ELF-1 (cell line): ENCODE measurements at places on chromosomes 6 and 20.

DNA sequence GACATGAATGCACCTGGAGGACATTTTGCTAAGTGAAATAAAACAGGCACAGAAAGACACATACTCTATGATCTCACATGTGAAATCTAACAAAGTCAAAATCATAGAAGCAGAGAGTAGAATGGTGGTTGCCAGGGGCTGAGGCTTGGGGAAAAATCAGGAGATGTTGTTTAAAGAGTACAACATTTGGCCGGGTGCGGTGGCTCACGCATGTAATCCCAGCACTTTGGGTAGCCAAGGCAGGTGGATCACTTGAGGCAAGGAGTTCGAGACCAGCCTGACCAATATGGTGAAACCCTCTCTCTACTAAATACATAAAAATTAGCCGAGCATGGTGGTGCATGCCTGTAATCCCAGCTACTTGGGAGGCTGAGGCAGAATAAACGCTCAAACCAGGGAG lies 26.0 kb upstream of the LOC128125822 start:
- no peak for DNase-seq

- no peak for DNase-seq
Measured at GRCh38 chr6:144131248-144131709, 19.0 kb upstream of the STX11 start.

GRCh38 chr20:53030061-53030460 lies 57.9 kb downstream of the TSHZ2 start:
- no peak for DNase-seq

DNA sequence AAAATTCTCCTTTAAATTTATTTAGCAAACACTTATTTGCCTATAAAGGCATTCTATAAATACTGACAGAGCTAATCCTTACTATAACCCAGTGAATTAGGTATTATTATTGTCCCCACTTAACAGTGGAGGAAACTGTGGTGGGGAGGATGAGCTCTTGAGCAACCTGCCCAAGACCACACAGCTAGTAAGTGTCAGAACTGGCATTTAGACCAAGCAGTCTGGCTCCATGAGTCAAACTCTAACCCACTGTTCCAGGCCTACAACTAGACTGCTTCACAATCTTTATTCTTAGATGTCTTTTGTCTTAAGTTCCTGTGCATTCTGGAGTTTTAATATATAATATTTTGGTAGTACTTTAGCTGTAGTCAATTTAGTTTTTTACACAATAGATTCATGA lies 530.8 kb downstream of the BCKDHB start:
- DNase-seq, result no peak

DNA sequence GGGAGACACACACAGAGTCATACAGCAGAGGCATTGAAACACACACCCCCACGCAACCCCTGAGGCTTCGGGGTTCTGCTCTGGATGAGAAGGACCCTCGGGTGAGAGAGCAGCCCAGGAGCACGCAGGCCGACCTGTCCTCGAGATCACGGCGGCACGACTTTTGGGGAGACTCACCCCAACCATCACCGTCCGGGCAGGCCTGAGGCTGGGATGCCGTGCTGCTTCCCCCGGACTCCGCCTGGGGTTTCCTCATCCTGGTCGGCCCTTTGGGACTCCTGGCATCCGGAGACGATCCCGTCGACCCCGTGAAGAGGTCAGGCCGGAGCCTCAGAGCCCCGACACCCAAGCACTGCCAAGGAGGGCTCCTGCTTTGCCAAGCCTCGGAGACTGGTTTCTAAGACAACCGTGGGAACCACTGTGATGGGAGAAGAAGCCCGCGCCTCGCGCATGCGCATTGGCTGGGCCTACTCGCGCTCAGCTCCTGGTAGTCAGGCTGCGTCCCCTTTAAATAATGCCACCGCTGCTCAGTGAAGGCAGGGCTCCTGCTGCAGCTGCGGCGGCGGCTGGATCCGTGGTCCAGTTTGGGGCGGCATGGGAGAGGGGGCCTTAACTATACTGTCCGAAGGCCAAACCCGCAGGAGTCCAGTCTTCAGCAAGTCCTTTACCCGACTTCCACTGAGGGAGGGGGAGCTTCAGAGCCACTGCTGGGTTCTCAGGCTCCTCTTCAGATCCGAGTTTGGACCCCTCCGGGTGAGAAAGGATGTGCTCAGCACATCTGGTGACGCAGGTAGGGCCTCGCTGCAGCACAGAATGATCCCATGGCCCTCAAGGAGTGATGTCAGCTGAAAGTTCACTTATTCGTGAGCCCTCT lies 171.4 kb upstream of the ZNF337 start:
- DNase-seq, result peak; percentile 87

GRCh38 chr6:142659661-142660060 lies 285.3 kb downstream of the HIVEP2 start:
- DNase-seq, result no peak

DNA sequence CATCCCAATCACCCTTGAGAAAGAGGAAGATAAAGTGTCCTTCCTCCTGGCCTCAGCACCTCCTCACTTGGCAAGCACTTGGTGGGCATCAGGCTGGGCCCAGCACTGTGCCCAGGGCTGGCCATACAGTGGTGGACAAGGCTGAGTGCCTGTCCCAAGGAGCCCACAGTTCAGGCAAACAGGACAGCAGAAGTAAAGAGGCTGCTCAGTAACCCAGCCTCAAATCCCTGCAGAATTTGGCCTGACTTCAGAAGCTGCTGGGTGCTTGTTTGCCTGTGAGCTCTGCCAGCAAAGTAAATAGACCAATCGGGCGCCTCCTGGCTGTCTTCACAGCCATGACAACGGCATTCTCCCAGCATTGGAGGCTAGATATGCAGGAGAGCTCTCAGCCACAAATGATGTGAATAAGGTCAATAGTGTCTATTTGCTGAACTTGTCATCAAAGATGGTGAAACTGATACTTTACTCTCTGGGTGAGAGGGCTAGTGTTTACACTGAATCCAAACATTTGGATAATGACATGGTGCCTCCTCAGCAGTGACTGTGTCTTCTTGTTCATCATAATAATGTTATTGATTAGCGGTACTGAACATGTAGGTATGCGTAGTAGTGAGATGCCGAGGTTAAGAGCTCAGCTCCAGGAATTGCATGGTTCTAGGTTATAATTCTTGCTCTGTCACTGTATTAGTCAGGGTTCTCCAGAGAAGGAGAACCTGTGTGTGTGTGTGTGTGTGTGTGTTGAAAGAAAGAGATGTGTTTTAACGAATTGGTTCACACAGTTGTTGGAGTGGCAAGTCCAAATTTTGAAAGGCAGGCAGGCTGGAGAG lies 36.9 kb upstream of the FANCE start:
- DNase-seq, result peak; percentile 71

DNA sequence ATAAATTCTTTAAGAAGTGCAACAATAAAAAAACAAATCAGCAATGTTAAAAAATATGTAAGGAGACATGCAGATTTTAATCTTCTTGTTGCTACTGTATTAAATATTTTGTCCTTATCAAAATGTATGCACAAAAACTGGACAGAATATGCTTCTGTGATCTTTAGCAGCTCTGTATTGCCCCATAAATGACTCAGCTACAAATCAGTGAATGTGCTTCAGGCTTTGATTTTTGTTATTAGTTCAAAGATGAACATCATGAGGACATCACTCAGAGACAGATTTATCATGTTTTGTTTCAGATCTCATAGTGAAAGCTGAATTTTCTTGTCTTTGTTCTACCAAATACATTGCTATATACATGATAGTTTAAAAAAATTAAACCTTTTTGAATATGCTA lies 312.4 kb downstream of the GRIK2 start:
- no peak for DNase-seq

DNA sequence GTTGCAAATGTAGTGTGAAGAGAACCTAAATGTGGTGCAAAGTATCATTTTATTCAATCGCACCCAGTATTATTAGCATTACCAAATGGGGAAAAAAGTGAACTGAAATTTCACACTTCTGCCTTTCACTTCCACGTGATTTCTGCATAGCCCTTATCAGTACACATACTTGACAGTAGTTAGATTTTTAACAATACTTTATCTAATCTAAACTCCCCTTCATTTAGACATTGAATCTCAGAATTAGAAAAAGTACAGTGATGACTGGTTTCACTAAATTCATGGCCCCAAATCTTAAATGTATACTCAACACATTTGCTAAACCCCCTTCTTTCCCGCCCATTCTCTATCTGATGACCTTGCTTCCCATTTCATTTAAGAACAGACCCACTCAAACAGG lies 14.3 kb downstream of the STX7 start:
- DNase-seq, result no peak

- no peak for DNase-seq
Measured at GRCh38 chr6:118719351-118720124, 68.1 kb upstream of the CEP85L start.

- no peak for DNase-seq
Measured at GRCh38 chr6:78363688-78364087, 503.7 kb upstream of the IRAK1BP1 start.

- no peak for DNase-seq
Measured at GRCh38 chr6:169204167-169204566, 49.5 kb downstream of the THBS2 start.

GRCh38 chr6:149012040-149012545 lies 265.3 kb downstream of the UST start:
- peak; percentile 26 for DNase-seq

- DNase-seq, result peak; percentile 82
Measured at GRCh38 chr20:2752567-2753460, 47.6 kb downstream of the CPXM1 start.
